Thymus (tissue), 14 donors: ENCODE measurements at places on chromosomes 2 and 18. TPM values are rescaled to one million over a fixed set of nuclear protein-coding genes. Genes with fewer than 3 reads are reported as not detected.

DNA sequence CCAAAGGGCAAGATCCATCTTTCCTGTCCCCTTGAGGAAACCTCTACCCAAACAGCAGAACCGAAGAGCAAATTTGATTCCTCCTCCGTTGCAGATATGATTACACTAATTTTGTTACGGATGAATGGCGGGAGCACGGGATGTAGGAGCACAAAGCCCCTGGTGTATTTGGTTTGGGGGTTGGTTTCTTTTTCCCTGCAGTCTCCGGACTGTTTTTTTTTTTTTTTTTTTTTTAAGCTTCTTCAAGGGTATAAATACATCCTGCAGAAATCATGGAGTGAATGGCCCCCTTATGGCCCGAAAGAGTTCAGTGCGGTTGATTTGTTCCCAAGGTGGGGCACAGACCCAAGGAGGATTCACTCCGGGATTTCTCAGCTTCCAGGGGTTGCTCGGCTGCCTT, 135.3 kb upstream of the SH3BP4 start:
- no peaks in the 10 kb centered on the region for H3K4me1 ChIP-seq
- no peaks in the 10 kb centered on the region for H3K27me3 ChIP-seq
- H3K4me3 ChIP-seq, result no peak overlapping the region
- no peak overlapping the region for H3K27ac ChIP-seq

DNA sequence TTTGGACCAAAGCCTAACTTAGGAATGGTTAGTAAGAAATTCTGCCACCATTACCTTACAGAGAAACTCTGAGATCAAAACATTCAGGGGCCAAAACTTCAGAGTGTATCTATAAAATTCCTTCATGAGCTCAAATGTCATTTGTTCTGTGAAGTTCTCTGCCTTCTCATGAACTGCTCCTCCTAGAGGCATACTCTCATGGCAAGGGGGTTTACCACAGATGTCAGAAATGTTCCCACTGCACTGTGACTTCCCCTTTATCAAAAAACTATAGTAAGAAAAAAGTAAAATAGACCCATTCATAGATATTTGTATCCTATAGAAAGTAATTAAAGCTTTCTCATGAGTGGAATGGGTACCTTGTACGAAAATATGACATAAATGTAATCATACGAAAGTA, 68.5 kb downstream of the USP40 start:
- H3K27ac ChIP-seq, result no peak overlapping the region
- no peaks in the 10 kb centered on the region for H3K27me3 ChIP-seq
- no peak for DNase-seq
- H3K4me1 ChIP-seq, result no peaks in the 10 kb centered on the region
- no peak overlapping the region for H3K4me3 ChIP-seq
- H3K36me3 ChIP-seq, result no peaks in the 10 kb centered on the region

DNA sequence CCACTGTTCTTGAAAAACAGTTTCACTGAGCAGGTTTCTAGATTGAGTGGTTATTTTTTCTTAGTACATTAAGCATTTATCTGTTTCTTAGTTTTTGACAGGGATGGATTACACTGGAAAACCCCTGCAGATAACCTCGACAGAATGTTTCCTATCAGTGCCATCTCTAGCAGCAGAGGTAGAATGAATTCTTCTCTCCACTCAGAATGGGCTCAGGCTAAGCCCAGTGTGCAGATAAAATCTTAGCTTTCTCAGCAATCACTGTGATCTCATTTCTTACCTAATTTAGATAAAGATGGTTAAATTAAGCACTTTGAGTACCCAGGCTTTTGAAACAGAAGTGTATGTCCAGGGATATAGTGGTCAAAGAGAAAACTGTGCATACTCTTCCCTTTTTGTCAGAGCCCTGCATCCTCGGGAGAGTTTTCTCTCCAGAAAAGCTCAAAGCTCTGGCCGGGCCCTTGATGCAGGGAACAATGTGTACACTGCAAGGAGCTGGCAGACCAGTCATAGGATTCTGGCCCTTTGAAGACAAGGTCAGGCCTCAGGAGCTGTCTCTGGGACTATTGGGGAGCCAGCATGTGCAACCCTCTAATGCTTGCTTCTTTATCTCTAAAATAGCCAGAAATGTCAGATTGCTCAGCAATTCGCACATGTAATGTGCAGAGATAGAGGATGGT, 10.6 kb upstream of the AKAIN1 start:
- H3K27ac ChIP-seq, result no peak overlapping the region
- no peaks in the 10 kb centered on the region for H3K27me3 ChIP-seq
- no peaks in the 10 kb centered on the region for H3K4me1 ChIP-seq
- DNase-seq, result no peak

GRCh38 chr2:162245781-162246180, 2.5 kb upstream of the FAP start:
- H3K4me3 ChIP-seq, result no peak overlapping the region
- H3K4me1 ChIP-seq, result no peaks in the 10 kb centered on the region
- H3K27ac ChIP-seq, result no peak overlapping the region
- no peaks in the 10 kb centered on the region for H3K36me3 ChIP-seq
- no peak for DNase-seq
- no peaks in the 10 kb centered on the region for H3K27me3 ChIP-seq

DNA sequence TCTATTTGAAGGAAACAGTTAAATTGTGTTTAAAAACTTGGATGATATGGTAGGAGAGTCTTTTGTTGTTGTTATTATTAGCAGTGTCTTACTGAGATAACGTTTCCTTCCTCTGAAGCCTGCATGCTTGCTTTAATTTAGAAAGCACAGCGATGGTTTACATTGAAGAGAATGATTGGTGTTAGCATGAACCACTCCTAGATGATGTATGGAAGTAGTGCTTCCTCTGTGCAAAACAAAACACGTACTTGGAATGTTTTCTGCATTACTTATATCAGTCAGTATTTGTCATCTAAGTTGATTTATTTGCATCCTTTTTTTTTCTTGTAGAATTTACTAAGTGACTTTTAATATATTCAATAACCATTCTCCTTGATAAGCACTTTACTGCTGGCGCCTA, 89.0 kb downstream of the UGGT1 start:
- H3K4me1 ChIP-seq, result no peaks in the 10 kb centered on the region
- DNase-seq, result no peak
- H3K27me3 ChIP-seq, result no peaks in the 10 kb centered on the region
- peaks cover 48% of the 10 kb centered on the region for H3K36me3 ChIP-seq

DNA sequence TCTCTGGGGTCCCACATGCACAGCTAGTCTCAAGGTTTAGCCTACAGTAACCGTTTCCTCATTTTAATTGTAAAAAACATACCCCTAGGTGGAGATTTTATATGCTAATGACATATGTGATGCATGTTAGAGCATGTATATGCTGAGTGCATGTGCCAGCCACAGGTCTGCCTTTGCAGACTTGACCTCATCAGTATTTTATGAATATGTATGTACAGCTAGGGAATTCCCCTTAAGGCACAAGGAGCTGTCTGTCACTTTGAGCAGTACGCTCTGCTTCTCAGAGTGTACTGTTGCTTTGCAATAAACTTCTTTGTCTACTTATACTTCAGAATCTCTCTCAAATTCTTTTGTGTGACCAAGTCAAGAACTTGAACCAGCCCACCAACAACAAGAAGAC, 131.2 kb upstream of the ERBB4 start:
- no peaks in the 10 kb centered on the region for H3K36me3 ChIP-seq
- DNase-seq, result no peak
- no peaks in the 10 kb centered on the region for H3K4me1 ChIP-seq
- no peaks in the 10 kb centered on the region for H3K27me3 ChIP-seq
- H3K27ac ChIP-seq, result no peak overlapping the region

DNA sequence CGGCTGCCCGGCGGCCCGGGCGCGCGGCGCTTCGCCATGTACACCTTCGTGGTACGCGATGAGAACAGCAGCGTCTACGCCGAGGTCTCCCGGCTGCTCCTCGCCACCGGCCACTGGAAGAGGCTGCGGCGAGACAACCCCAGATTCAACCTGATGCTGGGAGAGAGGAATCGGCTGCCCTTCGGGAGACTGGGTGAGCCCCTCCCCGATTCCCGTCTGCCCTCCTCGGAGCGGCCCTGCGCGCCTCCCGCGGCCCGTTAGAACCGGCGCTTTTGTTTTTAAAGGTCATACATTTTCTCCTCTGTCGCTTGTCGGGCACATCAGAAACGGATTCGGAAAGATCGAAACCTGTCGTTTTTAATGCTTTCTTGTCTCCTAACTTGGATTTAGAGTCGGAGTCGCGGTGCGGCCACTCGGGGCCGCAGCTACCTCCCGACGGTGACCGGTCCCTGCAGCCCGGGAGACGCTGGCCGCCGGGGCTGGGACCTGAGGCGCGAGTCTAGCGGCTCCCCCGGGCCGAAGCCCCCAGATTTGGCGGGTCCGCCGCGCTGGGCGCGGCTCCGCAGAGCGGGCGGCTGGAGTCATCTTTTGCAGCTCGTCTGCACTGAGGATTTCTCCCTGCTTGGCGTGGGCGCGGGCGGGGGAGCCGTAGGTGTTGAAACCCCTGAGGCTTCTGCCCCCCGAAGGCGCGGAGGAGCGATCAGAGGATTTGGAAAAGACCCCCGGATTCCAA, 519 bp downstream of the TTL start:
- H3K4me3 ChIP-seq, result peak overlapping the region; percentile 94
- DNase-seq, result no peak
- H3K27ac ChIP-seq, result peak overlapping the region; percentile 64

DNA sequence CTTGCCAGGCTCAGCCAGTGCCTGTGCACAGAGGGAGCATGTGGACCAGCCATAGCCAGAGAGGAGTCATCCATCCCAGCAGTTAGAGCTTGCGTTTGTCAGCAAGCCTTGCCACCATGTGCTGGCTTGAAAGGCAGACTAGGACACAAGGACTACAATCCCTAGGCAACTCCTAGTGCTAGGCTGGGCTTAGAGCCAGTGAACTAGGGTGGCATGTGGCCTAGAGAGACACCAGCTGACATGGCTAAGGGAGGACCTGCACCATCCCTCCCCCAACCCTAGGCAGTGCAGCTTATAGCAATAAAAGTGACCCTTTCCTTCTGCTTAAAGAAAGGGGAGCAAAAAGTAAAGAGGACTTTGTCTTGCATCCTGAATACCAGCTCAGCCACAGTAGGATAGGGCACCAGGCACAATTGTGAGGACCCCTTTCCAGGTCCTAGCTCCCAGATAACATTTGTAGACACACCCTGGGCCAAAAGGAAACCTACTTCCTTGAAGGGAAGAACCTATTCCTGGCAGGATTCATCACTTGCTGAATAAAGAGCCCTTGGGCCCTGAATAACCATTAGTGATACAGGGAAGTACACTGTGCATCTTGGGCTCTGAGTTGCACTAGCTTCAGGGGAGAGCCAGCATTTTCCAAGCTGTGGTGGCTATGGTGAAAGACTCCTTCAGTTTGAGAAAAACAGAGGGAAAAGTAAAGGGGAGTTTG, 38.7 kb upstream of the UXS1 start:
- DNase-seq, result no peak
- no peaks in the 10 kb centered on the region for H3K36me3 ChIP-seq
- no peak overlapping the region for H3K4me3 ChIP-seq
- H3K27me3 ChIP-seq, result no peaks in the 10 kb centered on the region

DNA sequence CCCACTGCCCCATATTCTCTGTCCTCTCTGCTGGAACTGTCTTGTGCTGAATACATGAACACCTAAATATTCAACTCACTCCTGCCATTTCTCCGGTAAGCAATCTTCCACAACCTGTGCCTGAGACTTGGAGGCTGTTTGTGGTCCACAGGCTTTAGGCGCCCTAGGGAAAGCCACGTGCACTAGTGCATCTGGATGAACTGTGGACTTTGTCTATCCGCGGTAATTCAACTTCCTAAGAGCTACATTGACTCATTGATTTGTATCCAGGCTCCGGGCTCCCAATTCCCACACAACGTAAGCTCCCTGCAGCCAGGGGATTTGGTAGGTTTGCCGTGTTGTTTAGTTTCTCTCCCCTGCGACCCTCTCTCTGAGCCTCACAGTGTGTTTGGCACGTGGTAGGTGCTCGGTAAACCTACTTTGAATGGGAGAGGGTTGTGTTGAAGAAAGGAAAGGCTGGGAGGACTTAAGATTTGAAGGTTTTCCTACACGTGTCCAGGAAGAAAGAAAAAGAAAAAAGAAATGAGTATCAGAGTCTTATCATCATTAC, 718.2 kb downstream of the DPP10 start:
- no peaks in the 10 kb centered on the region for H3K36me3 ChIP-seq
- H3K4me3 ChIP-seq, result no peak overlapping the region
- H3K27me3 ChIP-seq, result peaks cover 31% of the 10 kb centered on the region
- no peak for DNase-seq
- no peak overlapping the region for H3K27ac ChIP-seq
- H3K4me1 ChIP-seq, result peaks cover 2% of the 10 kb centered on the region

GRCh38 chr2:180682871-180683270, 297.5 kb upstream of the UBE2E3 start:
- no peaks in the 10 kb centered on the region for H3K27me3 ChIP-seq
- no peak for DNase-seq

DNA sequence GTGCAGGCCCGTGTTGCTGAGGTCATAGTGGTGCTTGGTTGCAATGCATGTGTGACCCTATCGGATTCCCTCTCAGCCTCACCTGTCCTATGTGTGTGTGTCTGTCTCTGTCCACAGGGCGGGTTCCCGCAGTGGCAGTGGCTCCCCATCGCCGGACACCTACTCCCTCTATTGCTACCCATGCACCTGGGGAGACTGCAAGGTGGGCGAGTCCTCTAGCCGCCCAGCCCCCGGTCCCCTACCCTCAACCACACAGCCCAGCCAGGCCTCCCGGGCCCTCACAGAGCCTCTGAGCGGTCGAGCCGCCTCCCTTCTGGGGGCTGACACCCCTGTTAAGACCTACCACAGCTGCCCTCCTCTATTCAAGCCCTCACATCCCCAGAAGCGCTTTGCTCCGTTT, 14.2 kb downstream of the GAREM2 start:
- H3K27me3 ChIP-seq, result no peaks in the 10 kb centered on the region
- H3K4me1 ChIP-seq, result no peaks in the 10 kb centered on the region
- no peak overlapping the region for H3K4me3 ChIP-seq
- no peak overlapping the region for H3K27ac ChIP-seq

- no peaks in the 10 kb centered on the region for H3K36me3 ChIP-seq
- H3K27me3 ChIP-seq, result no peaks in the 10 kb centered on the region
- H3K4me1 ChIP-seq, result no peaks in the 10 kb centered on the region
- DNase-seq, result no peak
- no peak overlapping the region for H3K27ac ChIP-seq
These were observed 112.3 kb upstream of the CHAC2 start for GRCh38 chr2:53655256-53655655.

The DHX57 gene
- total RNA-seq, result 13.8 TPM
